ENCODE measurements at places on chromosomes 2 and 18.

DNA sequence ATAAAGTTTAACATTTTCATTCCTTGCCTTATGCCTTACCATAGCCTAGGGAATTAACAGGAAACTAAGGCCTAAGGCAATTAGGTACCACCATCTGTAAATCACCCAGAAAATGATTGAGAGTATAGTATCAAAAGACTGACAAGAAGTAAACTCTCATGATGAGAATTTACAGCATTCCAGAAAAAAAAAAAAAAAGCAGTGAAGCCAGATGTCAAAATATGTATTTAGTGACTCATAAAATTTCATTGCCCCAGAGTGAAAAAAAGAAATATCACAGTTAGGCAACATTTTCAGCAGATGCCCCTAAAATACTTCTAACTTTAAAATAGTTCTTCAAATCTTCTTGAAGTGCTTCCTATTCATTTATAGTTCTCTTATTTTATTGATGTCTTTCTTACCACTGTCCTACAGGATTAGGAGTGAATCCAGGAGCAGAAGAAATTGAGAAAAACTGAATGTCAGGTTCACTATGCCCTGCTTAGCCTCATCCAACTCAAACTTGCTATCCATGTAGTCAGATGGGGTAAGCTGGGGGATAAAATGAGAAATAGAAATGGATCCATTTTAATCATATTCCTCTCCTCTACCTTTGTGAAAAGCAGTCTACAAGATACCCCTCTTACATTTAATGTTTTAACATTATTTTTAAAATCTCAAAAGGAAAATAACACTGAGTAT lies 57.3 kb upstream of the TANK start:
- DNase-seq, result no peak

- no peak for DNase-seq
Observed at GRCh38 chr18:27954226-27954625, 222.7 kb downstream of the CDH2 start.

DNA sequence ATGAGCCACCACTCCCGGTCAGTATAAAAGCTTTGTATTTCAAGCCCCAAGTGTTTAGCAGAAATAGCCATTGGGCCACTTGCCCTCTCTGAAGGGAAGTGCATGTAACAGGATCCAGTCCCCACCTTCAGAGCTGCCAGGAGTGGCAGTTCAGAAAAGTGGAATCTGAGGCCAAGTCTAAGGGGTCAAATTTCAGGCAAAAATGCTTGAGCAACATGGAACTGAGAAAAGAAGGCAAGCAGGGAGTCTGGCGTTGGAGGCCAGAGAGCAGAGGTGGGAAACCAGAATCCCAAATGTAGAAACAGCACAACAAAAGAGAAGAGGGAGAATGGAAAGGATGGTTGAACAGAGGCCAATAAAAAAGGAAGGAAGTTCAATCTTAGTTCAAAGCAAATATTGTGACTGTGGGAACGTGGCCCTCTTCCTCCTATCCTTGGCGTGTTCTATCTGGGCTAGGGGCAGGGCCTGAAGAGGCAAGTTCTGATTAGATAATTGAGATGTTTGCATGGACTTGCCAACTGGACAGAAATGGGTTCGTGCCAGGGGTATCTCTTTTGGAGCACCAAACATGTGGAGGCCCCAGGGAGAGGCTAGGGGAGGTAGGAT lies 102.2 kb downstream of the AP1S3 start:
- no peak for DNase-seq

GRCh38 chr2:48341551-48342133 lies 188.3 kb upstream of the STON1 start:
- DNase-seq, result no peak

- no peak for DNase-seq
Observed at GRCh38 chr18:58204776-58205442, 160.9 kb downstream of the NEDD4L start.

DNA sequence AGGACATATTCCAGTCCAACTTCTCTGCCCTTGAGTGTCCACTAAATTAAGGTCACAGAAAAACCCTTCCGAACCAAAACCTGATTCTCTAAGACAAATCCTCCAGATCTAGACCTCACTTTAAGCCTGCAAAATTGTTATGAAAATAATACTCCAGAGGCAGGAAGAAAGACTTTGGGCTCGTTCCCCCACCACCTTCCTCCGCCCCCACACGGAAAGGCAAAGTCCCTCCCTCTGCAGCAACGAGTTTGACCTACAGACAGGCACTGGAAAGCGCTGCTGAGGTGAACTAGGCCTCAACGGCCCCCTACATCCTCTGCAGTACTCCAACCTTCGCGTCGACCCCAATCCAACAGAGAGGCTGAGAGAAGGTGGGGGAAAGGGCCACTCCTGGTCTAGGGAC lies 808 bp downstream of the ATP5MC3 start:
- no peak for DNase-seq

GRCh38 chr2:238773472-238773871 lies 74.4 kb upstream of the TWIST2 start:
- DNase-seq, result no peak

- DNase-seq, result no peak
Observed at GRCh38 chr18:75165926-75166325, 43.0 kb downstream of the PTGR3 start.

Data from activated CD4-positive, CD25-positive, alpha-beta regulatory T cell treated with anti-CD3 and anti-CD28 coated beads, Interleukin-2, amount 50 U/mL, for 16 hours (primary cell).